CD4-positive, alpha-beta T cell treated with Interleukin-15 for 1 hour (primary cell): ENCODE measurements at places on chromosomes 11 and 22.

GRCh38 chr22:20396639-20397038, 2.7 kb downstream of the ZNF74 start:
- no peak for DNase-seq

DNA sequence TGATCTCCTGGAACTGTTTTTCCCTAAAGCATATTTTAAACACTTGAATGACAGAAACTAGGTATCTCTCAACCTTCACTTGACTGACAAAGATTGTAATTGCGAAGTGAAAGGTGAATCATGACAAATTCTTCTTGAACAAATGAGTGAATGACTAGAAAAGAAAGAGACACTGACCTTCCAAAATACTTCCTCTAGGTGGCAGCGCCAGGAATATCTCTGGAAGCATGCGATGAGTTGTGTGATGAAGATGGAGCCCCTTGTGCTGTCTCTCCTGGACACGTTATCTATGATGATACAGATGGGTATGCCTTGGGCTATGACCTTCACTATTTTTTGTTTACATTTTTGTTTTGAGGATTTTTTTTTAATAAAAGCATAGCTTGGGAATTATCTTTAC, 7.0 kb upstream of the CASP12 start:
- no peak for DNase-seq

GRCh38 chr11:87366763-87367405, 329.1 kb downstream of the TMEM135 start:
- no peak for DNase-seq

- DNase-seq = no peak
Observed at GRCh38 chr22:45420011-45420410, 6.5 kb downstream of the RIBC2 start.

DNA sequence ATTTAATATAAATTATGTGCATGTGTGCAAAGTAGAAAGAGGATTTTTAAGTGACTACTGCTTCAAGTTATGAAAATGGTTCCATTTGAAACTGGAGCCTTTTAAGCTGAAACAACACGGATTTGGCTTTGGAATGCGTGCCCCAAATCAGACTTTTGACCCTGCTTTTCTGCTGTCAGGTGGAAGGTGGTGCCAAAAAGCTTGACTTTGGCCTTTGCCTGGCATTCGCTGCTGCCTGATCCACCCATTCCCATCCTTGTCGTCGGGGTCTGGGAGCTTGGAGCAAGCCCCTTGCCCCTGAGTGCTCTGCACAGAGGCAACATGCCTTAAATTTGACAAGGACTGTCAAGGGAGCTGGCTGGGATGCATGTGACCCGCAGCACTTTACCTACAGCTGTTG, 335.3 kb upstream of the SYN3 start:
- no peak for DNase-seq

DNA sequence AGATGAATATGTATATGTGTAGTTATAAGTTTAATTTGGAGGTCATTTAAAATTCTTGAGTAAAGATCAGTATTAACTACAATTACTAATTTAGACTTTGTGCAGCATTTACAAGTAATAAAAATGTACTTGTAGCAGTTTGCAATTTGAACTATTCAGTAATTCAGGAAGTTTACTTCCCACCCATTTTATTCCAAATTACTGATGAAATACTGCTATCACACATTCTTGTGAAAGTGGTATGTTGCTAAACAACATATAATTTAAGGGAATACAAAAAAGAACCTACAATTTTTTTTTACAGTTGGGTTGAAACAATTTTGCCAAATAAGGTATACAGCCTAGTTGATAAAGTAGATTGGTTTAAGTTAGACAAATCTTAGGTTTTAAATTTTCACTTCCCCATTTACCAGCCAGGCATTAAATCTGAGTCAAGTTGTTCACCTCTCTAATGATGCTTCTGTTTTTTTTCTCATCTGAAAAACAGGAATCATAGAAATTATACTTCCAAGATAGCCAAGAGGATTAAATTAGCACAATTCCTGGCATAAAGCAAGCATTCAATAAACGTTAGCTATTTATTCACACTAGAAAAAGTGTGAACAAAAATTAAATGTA, 45.3 kb downstream of the ZBTB44 start:
- no peak for DNase-seq

DNA sequence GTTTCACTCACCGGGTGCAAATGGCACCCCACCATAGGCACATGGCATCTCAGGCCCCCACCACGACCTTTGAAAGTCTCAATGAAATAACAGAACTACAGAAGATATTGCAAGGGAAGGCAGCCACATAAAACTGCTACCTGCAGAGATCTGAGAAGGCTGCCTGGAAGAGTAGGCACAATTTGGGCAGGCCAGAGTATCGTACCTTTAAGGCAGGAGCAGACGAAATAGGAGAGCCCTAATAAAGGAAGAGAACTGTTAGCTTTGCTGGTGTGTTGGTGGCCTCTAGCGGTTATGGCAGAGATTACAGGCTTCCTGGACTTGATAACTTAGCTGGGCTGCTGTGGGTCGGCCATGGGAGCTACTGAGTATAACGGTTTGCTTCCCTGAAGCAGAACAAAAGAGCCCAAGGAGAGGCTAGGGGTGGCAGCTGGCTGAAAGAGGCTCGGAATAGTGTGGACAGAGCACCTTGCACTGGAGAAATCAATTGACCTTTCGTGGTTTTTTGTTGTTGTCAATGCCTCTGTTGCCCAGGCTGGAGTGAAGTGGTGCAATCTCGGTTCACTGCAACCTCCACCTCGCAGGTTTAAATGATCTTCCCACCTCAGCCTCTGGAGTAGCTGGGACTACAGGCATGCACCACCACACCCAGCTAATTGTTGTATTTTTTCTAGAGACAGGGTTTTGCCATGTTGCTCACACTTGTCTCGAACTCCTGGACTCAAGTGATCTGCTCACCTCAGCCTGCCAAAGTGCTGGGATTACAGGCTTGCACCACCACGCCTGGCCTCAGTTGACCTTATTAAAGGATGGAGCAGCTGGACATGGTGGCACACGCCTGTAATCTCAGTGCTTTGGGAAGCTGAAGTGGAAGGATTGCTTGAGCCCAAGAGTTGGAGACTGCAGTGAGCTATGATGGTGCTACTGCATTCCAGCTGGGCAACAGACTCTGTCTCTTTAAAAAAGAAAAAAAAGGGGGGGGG, 4.8 kb downstream of the SDF2L1 start:
- DNase-seq = peak; percentile 81

- no peak for DNase-seq
Observed at GRCh38 chr11:36292311-36292722, 3.1 kb upstream of the COMMD9 start.

GRCh38 chr11:46378811-46379481, 2.5 kb upstream of the MDK start:
- no peak for DNase-seq

DNA sequence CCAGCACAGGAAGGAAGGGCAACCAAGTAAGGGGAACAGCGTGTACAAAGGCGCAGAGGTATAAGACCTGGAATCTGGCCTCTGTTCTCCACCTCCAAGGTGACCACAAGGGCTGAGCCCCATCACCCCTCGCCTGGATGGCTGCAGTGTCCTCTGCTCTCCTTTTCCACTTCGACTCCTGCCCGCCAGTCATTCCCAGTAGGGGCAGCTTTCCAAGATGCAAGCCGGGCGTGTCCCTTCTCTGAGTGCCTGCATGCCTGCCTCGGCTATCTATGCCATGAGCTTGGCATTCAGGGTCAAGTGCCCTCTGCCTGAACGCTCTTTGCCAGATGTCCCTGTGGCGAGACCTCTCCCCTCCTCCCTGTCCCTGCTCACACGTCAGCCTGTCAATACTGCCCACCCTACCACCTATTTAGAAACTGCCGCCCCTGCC, 17.0 kb downstream of the FADS3 start:
- no peak for DNase-seq

- DNase-seq = no peak
Observed at GRCh38 chr11:119706029-119706428, 23.0 kb downstream of the NECTIN1 start.

GRCh38 chr11:76671237-76671592, 668 bp upstream of the LRRC32 start:
- DNase-seq = no peak

DNA sequence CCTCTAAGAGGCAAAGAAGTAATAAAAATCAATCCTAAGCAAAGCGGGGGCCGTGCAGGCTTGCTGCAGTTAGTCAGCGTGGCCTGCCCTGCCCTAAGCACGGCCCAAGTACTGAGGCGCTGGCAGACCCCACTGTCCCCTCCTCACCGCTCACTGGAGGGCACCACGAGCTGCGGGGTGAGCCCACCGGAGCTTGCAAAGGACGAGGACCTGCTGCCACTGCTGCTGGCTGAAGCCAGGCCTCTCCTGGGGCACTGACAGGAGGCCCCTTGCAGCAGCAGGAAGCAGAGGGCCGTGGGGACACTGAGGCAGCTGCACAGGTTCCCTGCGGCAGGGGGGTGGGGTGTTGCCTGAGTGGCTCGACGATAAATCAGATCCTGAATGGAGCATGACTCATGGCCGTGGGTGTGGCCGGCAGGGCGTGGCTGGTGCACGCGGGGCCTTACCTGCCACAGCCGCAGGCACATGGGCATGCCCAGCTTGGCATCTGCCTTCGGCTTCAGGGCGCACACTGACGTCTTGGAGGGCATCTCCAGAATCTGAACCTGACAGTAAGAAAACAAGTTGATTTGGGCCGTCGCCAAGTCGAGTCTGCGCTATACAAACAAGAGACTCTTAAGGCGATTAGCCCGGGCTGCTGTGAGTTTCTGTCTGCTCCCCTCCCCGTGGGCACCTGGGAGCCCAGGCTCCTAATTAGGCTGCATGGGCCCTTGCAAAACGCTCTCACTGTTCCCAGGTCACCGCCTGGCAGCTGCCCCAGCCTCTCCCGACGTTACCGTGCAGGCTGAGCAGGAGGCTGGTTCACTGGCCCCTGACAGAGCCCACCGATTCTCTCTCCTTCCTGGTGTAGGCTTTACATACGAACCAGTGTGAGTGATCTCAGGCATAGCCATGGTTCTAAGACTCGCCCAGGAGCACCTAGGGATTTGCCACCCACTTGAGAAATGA, 45.9 kb downstream of the TBX1 start:
- no peak for DNase-seq

- peak; percentile 77 for DNase-seq
Observed at GRCh38 chr22:29821291-29822016, 16.6 kb downstream of the ASCC2 start.

DNA sequence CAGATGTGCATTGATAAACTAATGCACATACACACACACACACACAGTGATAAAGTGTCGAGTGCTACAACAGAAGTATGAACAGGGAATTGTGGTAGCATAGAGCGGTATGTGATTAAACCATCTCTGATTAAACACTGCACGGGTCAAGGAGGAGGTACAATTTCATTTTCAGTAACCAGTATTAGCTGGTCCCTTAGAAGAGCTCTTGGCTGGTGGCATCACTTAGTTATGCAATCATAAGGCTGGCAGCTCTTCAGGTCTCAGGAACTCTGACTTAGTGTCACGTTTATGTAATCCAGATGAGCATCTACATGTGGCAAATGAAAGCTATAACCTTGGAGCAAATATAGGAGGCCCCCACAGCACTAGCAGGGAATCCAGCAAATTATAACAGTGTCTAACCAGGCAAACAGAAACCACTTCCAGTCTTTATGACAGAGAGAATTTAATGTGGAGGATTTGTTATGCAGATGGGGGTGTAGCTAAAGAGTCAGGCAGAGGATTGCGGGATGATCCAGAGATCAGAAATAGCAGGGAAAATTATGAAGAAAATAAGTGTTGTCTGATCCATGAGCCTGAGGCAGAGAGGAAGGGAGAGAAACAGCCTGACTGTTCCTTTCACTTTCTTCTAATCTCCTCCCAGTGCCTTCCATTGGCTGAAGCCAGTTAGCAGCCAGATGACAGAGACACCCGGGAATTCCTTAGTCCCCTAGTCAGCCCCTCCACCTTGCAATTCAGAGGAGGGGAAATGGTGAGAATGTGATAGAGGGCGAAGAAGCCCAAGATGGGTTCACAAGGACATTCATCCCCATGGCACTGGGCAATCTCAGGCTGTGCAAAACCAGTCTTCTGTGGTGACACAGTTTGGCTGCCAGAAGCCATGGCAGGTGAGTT, 533.1 kb upstream of the TENM4 start:
- DNase-seq = no peak

- DNase-seq = no peak
Observed at GRCh38 chr11:69634590-69634989, 6.4 kb upstream of the CCND1 start.

- no peak for DNase-seq
Observed at GRCh38 chr11:83303316-83303715, 17.1 kb upstream of the CCDC90B start.

DNA sequence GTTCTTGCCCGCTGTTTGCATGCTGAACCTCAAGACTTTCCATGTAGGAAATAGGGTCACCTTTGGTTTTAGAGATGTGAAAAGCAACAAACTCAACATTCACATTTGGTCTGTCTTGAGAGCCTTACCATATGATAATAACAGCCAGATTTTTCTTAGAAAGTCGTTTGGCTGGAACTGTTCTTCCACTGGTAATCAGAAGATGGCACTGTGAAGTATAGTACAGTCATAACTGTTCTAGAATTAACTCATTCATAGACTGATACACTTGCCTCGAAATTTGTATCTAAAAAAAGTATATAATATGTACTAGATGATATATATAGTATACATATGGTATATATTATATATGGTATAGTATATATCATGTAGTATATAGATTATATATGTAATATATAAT, 12.3 kb downstream of the LUZP2 start:
- no peak for DNase-seq

DNA sequence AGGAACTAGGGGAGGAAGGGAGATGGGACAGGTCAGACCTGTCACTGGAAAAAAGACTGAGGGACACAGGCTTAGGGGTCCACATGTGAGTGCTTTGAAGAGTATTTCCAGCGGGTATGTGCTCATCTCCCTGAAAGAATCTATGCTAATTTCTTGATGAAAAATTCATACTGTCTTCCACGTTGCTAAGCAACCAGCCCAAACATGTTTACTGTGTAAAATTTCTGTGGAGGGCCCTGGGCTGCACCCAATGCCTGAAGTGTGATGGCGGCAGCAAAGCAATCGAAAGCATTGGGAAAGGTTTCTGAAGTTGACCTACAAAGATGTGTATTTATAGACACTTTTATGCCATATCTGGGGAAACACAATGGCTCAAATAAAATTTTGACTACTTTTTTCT, 7.4 kb downstream of the SYT13 start:
- DNase-seq = no peak

DNA sequence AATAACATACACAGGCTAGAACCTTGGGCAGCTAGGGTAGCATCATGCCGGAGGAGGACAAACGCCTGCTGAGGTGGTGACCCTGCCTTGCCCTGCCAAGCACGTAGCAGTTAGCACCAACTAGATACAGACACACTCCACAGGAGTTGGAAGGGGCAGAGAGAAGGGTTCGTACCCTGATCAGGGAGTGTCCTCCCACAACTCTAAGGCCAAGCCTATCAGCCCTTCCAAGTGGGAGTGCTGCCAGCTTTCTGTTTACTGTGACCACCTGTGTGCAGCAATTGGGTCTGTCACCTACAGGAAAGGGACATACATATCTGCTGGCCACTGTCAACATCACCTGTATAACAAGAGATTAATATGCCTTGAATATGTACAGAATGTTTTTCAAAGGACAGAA, 1.9 kb upstream of the THAP7 start:
- no peak for DNase-seq

DNA sequence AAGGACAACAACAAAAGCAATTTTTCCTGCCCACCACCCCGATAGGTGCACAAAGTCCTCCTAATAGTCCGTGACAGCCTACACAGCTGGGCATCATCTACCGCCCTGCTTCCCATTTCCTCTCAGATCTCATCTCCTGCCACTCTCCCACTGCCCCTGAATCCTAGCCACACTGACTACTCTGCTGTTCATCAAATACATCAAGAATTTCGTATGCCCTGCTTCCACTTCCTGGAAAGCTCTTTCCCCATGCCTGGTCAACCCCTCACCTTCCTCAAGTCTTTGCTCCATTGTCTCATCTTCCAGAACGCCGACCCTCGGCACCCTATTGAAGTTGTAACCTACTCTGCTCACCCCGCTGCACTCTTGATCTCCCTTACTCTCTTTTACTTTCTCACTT, 320.1 kb downstream of the OPCML start:
- DNase-seq = no peak
